ENCODE measurements at places on chromosomes 2 and 18.

DNA sequence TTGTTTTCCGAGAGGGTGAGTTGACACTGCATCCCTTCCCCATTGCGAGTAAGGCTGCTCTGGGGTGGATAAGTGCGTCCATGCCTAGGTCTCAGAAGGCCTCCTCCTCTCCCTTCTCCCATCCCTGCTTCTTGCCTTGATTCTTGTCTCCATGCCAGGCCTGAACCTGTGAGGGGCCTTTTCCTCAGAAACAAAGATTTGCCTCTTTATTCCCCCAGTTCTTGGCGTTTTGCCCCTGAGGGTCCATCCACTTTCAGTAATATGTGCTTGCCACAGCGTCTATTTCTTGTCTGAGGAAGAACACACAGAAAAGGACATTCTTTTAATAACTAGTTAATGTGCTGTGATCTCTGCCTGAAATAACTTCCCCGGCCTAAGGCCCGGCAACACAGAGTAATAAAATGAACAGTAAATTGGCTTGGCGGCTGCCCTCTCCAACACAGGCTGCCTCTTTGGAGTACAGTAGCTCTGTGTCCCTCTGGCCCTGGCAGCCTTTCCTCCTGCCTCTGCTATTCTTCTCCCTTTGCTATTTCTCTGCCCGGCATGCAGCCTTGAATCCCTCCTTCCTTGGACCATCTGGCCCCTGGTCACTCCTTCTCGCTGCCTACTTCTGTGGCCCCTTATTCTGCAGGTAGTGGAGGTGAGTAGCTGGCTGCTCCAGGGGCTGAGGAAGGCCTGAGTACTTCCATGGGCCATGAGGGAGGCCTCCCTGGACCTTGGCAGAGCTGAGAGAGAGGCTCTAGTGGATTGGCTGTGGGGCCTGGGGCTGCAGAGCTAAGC is 4.4 kb downstream of the EHD3 start:
- DNase-seq, result no peak

- DNase-seq, result no peak
These were observed 64.1 kb downstream of the SOX11 start for GRCh38 chr2:5756272-5756671.

DNA sequence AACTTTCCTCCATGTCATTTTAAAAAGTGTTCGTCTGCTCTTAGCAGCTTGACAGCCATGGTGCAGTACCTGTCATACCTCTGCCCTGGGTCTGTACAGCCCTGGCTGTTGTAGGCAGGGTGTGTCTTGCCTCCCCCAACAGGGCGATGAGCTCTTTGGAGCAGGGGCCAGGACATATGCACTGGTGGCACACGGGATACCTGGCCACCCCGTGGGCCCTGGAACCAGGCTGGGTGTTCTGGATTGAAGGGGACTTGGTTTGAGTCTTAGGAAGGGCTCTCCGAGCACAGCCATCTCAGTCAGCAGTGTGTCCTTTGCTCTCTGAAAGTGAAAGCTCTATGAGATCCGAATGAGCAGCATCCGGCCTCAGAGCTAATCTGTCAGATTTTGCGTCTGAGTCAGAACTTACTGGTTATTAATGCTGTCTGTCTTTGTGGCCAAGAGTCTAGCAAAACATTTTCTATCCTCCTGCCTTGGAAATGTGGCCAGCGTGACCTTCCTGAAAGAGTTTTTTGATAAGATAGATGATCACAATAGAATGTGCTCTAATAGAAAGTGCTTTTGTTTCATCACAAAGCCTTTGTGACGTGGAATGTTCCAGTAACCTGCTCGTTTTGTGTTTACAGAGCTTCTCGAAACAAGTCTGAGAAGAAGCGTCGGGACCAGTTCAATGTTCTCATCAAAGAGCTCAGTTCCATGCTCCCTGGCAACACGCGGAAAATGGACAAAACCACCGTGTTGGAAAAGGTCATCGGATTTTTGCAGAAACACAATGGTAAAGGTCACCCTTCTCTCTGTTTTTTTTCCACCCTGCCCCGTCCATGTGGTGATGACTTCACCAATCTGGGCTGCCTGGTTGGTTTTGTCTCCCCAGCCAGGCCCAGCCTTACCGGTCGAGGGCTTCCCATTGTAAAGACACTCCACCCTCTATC is 77.3 kb upstream of the RPL31 start:
- peak; percentile 36 for DNase-seq

DNA sequence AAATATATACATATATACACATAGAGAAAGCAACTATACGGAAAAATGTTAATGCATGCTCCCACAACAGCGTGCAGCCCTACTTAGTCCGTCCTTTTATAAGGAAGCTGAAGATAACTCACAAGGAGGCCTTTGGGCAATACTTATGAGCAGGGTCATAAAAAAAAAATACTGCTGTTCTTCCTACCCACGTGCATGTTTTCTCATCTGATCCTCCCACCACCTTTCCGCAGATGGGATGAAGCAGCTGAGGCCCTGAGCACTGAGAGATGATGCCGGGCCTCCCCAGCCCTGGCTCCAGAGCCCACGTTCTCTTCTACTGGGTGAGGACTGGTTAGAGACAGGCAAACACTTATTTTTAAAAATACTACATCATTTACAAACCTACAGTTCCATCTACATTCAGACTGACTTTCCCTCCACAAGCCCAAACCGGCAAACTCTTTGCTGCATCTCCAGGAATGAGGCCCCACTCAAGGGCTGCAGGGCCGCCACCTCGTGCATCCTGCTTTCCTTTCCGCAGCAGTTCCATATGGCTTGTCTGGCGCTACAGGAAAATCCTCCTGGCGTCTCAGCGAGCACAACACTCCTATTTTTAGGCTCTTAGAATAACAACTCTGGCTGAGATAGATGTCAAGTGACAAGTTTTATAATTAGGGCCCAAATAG is 41.6 kb downstream of the TBC1D8 start:
- no peak for DNase-seq

GRCh38 chr2:855177-855576 is 95.5 kb upstream of the SNTG2 start:
- DNase-seq, result peak; percentile 17

- DNase-seq, result peak; percentile 68
These were observed 20.7 kb upstream of the DNAH6 start for GRCh38 chr2:84495539-84496146.

DNA sequence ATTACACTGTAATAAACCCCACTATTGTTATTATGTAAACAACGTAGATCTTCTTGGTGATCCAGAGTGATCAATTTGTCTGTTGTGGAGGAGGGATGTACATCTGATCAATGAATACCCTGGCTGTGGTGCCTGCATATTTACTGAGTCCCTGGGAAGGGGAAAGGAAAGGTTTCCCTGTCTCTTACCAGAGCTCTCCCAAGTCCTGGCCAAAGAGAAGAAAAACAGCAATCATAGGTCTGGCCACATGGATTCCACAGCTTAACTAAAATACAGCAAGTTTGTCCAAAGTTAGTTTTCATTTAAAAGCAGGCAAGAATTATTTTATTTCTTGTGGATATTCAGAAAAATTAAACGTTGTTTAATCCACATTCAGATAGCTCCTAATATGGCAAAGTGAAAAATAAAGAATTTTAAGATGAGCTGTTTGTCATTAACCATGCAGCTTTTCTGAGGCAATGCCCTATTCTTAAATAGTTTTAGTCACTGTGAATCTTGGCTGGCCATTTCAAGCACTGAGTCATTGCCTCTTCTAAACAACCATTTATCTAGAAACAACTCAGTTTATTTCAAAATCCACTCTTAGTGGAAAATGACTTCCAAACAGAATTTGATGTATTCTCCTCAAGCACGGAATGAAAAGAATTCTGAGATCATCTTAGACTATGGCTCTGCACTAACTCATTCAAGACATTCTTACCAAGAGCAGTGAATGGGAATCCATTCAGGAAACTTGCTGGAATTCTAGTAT is 1004.4 kb upstream of the CDH2 start:
- no peak for DNase-seq

DNA sequence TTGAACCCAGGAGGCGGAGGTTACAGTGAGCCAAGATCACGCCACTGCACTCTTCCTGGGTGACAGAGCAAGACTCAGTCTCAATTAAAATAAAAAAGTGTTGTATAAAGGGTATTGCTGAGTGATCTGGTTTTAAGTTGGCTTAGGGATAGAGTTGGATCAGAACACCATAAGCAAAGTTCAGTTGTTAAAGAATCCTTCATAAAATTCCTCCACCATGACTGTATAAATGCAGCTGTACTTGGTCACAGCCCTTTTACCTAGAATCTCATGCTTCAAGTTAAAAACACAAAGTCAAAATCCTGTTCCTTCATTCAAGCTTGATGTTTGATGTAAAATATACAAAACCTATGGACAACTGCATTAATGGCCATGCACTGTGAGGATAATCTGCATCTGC is 33.4 kb upstream of the PNO1 start:
- DNase-seq, result no peak

DNA sequence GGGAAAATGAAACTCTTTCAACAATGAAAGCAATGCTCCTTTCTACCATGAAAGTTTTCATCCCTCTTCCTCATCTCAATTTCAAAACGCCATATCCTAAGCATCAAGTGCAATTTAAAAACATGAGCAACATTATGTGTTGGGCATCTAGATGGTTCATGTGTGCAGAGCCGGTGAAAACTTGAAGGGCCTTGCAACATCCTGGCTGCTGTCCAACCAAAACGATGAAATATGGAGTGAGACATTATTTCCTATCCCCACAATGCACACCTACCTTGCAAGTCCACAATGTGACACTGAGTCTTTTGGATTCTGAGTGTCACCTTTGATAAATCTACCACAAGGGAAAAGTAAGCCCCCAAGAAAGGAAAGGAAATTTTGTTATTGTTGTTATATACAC is 110.0 kb downstream of the NCKAP5 start:
- DNase-seq, result no peak

DNA sequence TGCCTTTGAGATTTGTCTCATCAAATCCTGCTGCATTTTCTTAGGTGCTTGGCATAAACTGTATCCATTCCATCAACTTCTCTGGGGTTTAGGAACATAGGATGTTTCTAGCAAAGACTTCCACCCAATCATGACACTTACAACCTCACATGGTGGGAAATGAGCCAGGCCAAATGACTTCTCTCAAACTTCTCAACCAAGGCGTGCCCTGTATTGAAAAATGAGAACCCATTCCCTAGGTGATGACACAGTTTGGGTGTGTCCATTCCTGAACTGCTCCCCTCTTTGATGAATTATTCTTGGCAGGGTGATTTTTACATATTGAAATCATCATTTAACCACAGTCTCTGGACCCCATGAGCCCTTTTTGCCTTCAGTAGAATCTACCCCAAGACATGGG is 161.1 kb downstream of the EN1 start:
- DNase-seq, result no peak

DNA sequence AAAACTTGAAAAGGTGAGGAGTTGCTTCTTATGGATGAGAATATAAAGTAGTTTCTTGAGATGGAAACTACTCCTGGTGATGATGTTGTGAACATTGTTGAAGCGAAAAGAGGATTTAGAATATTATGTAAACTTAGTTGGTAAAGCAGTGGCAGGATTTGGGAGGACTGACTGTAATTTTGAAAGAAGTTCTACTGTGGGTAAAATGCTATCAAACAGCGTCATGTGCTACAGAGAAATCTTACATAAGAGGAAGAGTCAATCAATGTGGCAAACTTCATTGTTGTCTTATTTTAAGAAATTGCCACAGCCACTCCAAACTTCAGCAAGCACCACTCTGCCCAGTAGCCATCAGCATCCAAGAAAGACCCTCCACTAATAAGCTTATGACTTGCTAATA is 112.9 kb upstream of the ZEB2 start:
- DNase-seq, result no peak

DNA sequence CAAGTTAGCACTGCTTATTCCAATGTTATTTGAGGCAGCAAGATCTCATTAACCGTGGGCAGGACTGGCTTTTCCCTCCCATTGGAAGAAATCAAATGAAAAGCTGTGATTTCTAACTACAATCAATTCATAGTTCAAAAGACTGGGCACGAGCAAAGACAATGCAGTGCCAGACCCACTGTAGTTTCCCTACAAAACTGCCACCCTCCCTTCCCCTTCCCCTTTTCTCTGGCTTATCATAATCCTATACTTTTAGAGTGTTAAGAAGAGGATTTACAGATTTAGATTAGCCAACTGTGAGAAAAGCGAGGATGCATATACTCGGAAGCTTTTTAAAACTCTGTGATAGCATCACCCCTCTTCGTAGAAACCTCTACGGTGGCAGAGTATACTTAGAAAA is 260.4 kb downstream of the STK39 start:
- no peak for DNase-seq

DNA sequence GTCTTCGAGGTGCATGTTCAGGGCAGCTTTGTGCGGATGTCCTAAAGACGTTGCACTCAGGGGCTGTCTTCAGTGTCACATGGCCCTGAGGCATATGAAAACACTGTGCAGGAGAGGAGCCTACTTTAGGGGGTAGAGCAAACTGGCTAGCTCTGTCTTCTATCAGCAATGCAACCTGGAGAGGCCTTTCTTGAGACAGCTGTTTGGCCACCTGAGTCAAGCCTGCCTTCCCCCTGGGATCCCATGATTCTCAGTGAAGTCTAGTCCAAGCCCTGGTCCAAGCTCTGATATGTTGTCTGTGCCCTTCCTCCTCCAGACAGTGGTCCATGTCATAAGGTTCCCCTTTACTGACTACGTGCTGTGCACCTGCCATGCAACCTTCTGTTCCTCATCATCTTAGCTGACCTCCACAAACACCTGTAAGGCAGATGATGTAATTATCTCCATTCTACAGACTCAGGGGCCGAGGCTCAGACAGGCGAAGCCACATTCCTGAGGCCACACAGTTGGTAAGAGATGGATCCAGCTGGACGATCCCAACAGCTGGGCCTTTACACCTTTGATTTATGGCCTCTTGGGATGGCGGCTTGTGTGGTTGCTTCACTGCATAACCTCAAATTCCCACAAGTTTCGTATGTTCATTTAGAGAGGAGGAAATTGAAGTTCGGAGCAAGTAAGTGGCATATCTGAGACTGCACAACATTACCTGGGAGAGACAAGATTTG is 109.9 kb downstream of the COPS8 start:
- no peak for DNase-seq
